Fibroblast of skin of scalp (primary cell): ENCODE measurements at places on chromosomes 6 and 20.
A peak's percentile ranks its signal among the peaks of the same experiment; 100 is the strongest.

DNA sequence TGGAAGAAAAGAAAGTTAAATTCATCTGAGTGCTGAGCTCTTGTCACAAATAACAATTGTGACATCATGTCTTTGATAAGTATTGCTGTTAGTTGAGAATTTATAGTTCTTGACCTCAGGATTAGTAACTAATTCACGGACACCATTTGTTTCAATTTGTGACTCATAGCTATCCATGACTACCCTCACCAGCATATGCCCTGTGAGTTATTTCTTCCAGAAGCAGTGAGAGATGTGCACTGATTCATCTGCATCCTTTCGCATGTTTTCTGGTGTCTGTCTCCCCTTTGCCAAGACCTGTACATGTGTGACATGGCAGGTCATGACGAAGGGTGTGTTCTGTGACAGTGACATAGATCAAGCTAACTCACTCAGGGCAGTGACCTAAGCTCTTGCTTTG lies 86.9 kb downstream of the SOBP start:
- DNase-seq = peak; percentile 31

- DNase-seq = peak; percentile 46
Measured at GRCh38 chr6:156782691-156783320, 5.6 kb downstream of the ARID1B start.

- DNase-seq = no peak
Measured at GRCh38 chr6:140459209-140459608, 1084.8 kb upstream of the CITED2 start.

- DNase-seq = no peak
Measured at GRCh38 chr20:48007351-48007750, 222.1 kb upstream of the SULF2 start.

- peak; percentile 44 for DNase-seq
Measured at GRCh38 chr20:17617212-17617867, 47.5 kb downstream of the DSTN start.

GRCh38 chr6:108417027-108417426 lies 122.2 kb downstream of the AFG1L start:
- DNase-seq = peak; percentile 14

DNA sequence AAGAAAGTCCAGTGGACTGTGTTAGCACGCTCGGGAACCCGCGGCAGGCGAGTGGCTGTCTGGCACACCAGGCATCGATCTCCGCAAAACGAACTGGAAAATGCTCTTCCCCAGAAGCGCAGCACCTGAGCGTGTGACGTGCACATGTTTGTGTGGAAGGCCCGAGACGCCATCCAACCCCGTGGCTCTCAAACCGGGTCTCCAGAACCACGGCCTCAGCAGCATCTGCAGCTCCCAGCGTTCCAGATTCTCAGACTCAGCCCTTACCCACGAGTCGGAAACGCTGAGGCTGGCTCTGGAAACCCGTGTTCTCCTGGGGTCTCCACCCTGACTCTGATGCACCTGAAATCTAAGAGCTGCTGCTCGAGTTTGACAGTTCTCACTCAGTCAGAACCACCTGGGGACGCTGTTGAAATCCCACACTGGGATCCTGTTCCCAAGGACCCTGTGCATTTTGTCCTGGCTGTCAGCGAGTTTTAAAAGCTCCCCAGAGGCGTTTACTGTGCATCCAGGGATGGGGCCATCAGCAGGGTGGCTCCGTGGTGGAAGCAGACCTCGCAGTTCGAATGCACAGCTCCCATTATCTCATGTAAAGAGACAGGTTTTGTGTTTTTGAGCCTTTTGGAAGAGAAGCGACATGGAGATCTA lies 69.0 kb downstream of the DLL1 start:
- no peak for DNase-seq
